Esophagus squamous epithelium (tissue), 5 donors: ENCODE measurements at places on chromosomes 5 and 9.

DNA sequence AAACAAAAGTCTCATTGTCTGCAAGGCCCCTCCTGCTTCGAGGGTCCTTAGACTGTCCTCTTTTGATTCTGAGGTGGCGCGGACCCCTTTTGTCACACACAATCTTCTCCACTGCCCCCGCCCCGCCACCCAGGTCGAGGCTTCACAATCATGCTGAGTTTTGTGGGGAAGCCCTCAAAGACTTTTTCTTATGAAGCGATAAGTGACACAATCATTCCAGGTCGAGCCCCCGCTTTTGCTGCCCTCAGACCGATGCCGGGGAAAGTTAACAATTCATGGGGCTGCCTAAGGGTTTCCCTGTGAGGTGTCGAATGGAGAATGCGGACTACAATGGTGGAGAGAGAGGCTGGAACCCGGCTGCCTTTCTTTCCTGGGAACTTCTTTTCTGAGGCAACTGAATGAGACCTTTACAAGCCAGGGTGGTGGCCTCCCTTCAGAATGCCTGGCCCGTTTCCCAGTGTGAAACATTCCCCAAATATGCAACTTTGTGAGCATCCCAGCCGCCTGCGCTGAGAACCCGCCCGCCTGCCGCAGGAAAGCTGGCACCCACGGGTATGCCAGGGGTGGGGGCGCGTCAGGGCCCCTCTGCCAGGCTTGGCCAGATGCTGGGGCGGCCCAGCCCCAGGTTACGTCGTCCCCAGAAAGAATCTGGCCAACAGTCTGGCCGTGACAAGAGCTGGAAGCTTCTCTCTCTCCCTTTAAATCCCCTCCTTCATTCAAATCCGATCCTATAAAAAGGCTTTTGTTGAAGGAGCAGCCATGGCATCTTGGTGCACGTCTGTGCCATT lies 71.9 kb downstream of the MAP1B start:
- no peak for DNase-seq
- no peaks in the 10 kb centered on the region for H3K27me3 ChIP-seq
- peak overlapping the region; percentile 69 for H3K27ac ChIP-seq
- no peaks in the 10 kb centered on the region for H3K36me3 ChIP-seq
- H3K4me1 ChIP-seq, result peaks cover 9% of the 10 kb centered on the region

DNA sequence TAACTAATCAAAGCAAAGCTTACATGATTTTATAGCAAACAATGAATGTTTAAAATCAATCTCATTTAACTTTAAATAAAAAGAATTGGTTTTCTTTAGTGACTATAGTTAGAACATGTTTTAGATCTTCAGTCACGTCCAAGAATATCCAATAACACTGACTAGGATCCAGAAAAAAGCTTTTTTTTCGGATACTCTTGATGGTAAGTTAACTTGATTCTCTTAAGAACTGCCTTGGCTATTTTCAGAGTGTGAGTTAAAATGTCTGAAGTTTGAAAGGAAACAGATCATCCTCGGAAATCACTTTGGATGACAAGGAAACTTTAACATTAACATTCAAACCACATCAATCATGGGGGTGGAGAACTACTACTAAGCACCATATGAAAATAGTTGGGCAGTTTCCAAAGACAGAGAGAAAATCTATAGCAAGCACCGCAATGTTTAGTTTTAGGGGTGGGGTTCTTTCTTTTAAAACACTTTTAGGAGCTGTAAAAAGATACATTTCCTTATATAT lies 83.7 kb upstream of the SLC27A6 start:
- DNase-seq, result no peak
- H3K27me3 ChIP-seq, result no peaks in the 10 kb centered on the region
- no peaks in the 10 kb centered on the region for H3K36me3 ChIP-seq
- H3K27ac ChIP-seq, result no peak overlapping the region
- H3K4me3 ChIP-seq, result no peak overlapping the region

GRCh38 chr5:133667217-133667616 lies 54.9 kb upstream of the FSTL4 start:
- no peaks in the 10 kb centered on the region for H3K27me3 ChIP-seq
- no peaks in the 10 kb centered on the region for H3K36me3 ChIP-seq
- no peak for DNase-seq
- H3K4me3 ChIP-seq, result no peak overlapping the region
- H3K27ac ChIP-seq, result no peak overlapping the region
- no peaks in the 10 kb centered on the region for H3K4me1 ChIP-seq

DNA sequence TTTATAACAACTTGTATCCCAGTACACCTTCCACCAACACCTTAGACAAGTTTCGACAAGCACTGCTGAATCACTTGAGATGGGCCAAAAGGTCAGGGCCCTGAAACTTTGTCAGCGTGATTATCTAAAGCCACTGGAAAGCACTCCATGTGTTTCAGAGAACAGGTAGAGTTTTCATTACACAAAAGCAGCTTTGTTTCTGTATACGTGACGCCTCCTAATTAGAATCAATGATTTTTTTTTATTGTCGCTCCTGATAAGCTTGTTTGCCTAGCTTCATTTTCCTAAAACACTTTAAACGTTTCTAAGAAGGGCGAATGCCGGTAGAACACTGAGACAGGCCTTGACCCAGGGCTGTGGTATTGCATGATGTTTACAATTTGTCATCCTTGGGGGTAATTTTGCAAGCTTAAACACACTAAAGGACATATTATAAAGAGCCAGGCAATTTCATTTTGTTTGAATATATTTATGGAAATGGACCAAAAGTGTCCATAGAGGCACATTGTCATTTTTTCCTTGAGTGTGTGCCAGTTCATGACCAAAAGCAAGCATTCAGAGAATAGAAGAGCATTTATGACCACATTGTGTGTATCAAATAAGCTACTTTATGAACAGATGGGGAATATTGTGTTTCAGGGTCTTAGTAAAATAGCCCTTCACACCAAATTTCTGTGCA lies 193.6 kb downstream of the GLIS3 start:
- DNase-seq, result no peak
- no peaks in the 10 kb centered on the region for H3K36me3 ChIP-seq
- no peak overlapping the region for H3K4me3 ChIP-seq

DNA sequence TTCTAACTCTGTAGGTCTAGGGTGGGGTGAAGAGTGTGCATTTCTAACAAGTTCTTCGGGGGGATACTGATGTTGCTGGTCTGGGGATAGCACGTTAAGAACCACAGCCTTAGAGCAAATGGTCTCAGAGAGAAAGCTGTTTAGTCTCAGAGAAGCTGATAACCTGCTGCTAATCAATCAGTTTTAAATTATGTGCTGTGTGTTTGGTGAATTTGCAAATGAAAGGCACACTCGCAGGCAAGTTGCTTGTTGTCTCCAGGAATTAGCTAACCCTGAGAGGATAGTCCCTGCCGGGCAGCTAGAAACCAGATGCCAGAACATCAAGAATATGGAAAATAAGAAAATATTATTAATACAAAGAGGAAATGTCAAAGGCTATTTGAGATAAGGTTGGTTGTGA lies 79.2 kb downstream of the DMRT2 start:
- no peak overlapping the region for H3K27ac ChIP-seq
- no peaks in the 10 kb centered on the region for H3K27me3 ChIP-seq
- H3K4me1 ChIP-seq, result no peaks in the 10 kb centered on the region
- DNase-seq, result no peak

- no peak overlapping the region for H3K27ac ChIP-seq
- peaks cover 78% of the 10 kb centered on the region for H3K36me3 ChIP-seq
- H3K27me3 ChIP-seq, result no peaks in the 10 kb centered on the region
- no peak overlapping the region for H3K4me3 ChIP-seq
- H3K4me1 ChIP-seq, result no peaks in the 10 kb centered on the region
Observed at GRCh38 chr9:71729816-71730526, 38.3 kb downstream of the CEMIP2 start.

DNA sequence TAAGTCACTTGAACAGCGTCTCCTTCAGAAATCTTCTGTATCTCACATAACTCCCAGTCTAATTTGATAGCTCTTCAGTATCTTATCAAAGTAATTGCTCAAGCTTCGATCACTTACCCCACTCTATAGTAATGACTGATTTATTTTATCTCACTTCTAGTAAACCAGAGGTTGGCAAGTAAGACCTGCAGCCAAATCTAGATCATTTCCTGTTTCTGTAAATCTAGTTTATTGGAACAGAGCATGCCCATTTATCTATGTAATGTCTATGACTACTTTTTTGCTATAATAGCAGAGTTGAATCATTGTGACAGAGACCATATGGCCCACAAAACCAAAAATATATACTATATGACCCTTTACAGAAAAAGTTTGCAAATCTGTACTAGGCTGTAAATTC lies 40.1 kb downstream of the TSSK1B start:
- no peaks in the 10 kb centered on the region for H3K4me1 ChIP-seq
- H3K36me3 ChIP-seq, result no peaks in the 10 kb centered on the region
- H3K4me3 ChIP-seq, result no peak overlapping the region
- H3K27ac ChIP-seq, result no peak overlapping the region
- no peak for DNase-seq

GRCh38 chr5:141491323-141492167 lies 2.7 kb downstream of the PCDHGC5 start:
- no peak overlapping the region for H3K4me3 ChIP-seq
- no peaks in the 10 kb centered on the region for H3K27me3 ChIP-seq
- DNase-seq, result no peak
- H3K4me1 ChIP-seq, result peaks cover 69% of the 10 kb centered on the region

- no peaks in the 10 kb centered on the region for H3K4me1 ChIP-seq
- H3K4me3 ChIP-seq, result no peak overlapping the region
- H3K36me3 ChIP-seq, result peaks cover 15% of the 10 kb centered on the region
Observed at GRCh38 chr9:105473221-105473620, 25.4 kb downstream of the FSD1L start.

GRCh38 chr9:121893786-121894185 lies 199.3 kb downstream of the TTLL11 start:
- no peaks in the 10 kb centered on the region for H3K27me3 ChIP-seq
- no peaks in the 10 kb centered on the region for H3K4me1 ChIP-seq
- H3K4me3 ChIP-seq, result no peak overlapping the region
- no peaks in the 10 kb centered on the region for H3K36me3 ChIP-seq
- H3K27ac ChIP-seq, result no peak overlapping the region

- H3K27ac ChIP-seq, result no peak overlapping the region
- H3K36me3 ChIP-seq, result no peaks in the 10 kb centered on the region
- no peaks in the 10 kb centered on the region for H3K27me3 ChIP-seq
- no peak for DNase-seq
Observed at GRCh38 chr9:36960575-36960955, 73.5 kb downstream of the PAX5 start.

DNA sequence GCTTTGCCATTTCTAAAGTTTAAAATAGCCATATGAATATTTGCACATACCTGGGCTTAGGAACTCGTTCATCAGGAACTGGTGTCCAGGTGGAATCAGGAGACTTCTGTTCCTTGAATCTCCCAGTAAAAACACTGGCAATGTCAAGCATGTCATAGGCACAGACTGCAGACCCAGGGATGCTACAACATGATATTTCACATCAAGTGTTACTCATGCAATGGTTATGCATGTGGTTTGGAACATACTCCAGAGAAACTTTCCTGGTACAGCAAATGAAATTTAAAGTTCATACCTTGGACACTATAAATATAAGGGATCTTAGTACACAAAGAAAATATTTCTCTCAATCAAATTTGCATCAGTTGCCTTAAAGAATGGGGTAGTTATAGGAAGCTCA lies 92.2 kb downstream of the SEMA6A start:
- H3K4me3 ChIP-seq, result no peak overlapping the region
- peaks cover 92% of the 10 kb centered on the region for H3K36me3 ChIP-seq
- DNase-seq, result no peak
- no peaks in the 10 kb centered on the region for H3K27me3 ChIP-seq
- no peaks in the 10 kb centered on the region for H3K4me1 ChIP-seq

DNA sequence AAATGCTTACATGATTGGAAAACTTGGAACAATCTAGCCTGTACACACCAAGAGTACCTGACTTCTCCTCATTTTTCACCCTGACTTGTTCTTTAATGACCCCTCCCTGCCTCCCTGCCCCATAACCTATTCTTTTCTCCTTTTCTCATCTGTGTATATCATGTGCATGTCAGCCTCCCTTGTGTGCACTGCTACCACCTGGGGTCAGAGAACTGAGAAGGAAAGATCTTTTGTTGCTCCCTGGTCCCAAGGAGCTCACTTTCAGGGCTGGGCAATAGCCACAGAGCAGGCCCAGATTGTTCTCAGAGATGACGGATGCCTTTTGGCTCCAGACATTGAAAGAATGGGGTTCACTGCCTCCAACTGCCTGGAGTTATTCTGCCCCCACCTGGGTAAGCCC lies 5.1 kb downstream of the MAP1B start:
- no peak for DNase-seq
- H3K4me3 ChIP-seq, result no peak overlapping the region
- no peaks in the 10 kb centered on the region for H3K27me3 ChIP-seq
- H3K4me1 ChIP-seq, result no peaks in the 10 kb centered on the region
- H3K36me3 ChIP-seq, result no peaks in the 10 kb centered on the region

- H3K4me3 ChIP-seq, result no peak overlapping the region
- peaks cover 40% of the 10 kb centered on the region for H3K4me1 ChIP-seq
- no peak for DNase-seq
- no peaks in the 10 kb centered on the region for H3K36me3 ChIP-seq
- no peak overlapping the region for H3K27ac ChIP-seq
Observed at GRCh38 chr9:126611592-126612325, 2.0 kb upstream of the LMX1B start.

DNA sequence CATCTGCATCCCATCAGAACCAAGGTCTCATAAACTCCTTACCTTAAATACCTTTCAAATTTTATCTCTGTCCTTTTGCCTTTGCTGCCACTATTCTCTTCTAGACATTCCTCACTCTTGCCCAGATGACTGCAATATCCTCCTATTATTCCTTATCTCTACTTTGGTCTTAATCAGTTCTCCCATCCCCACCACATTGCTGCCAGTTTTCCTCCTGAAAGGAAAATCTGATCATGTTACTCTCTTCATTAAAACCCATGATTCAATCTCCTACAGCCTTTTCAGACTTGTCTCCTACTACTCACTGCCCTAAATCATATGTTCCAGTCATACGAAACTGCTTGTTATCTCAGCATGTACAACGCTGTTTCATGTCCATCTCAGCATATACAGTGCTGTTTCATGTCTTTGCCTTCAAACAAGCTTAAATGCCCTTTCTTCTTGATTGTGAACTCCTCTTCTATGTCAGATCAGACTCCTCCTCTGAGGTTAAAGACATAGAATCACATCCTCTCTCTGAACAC lies 152.6 kb upstream of the FST start:
- no peak for DNase-seq
- no peak overlapping the region for H3K27ac ChIP-seq
- H3K27me3 ChIP-seq, result no peaks in the 10 kb centered on the region
- peaks cover 7% of the 10 kb centered on the region for H3K4me1 ChIP-seq
- H3K36me3 ChIP-seq, result no peaks in the 10 kb centered on the region

GRCh38 chr9:93008457-93008856 lies 50.0 kb upstream of the SUSD3 start:
- no peak overlapping the region for H3K27ac ChIP-seq
- DNase-seq, result no peak
- H3K4me1 ChIP-seq, result no peaks in the 10 kb centered on the region
- no peaks in the 10 kb centered on the region for H3K27me3 ChIP-seq
